ENCODE measurements at places on chromosomes 5 and 9.

DNA sequence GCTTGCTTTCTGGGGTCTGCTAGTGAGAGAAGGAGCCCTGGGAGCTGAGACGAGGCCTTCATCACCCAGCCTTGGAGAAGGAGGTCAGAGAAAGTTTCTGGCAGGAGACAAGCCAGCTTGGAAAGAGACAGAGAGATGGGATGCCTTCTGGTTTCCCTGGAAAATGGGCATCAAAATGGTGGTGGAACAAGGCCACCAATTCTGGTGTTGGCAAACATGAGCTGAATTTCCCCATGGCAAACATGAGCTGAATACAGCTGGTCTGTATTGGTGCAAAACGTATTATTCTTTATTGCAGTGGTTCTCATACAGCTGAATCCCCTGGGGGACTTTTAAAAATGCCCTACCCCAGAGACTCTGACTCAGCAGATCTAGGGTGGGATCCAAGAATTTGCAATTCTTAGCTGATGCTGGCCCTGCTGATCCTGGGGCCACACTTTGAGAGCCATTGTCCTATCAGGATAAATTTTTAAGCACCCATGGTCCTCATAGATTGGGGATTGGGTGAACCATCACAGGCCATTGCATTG is 39.1 kb upstream of the S1PR3 start:
- no peak overlapping the region for H3K4me3 ChIP-seq
- H3K4me1 ChIP-seq, result no peaks in the 10 kb centered on the region
- H3K36me3 ChIP-seq, result no peaks in the 10 kb centered on the region
- no peak for DNase-seq

DNA sequence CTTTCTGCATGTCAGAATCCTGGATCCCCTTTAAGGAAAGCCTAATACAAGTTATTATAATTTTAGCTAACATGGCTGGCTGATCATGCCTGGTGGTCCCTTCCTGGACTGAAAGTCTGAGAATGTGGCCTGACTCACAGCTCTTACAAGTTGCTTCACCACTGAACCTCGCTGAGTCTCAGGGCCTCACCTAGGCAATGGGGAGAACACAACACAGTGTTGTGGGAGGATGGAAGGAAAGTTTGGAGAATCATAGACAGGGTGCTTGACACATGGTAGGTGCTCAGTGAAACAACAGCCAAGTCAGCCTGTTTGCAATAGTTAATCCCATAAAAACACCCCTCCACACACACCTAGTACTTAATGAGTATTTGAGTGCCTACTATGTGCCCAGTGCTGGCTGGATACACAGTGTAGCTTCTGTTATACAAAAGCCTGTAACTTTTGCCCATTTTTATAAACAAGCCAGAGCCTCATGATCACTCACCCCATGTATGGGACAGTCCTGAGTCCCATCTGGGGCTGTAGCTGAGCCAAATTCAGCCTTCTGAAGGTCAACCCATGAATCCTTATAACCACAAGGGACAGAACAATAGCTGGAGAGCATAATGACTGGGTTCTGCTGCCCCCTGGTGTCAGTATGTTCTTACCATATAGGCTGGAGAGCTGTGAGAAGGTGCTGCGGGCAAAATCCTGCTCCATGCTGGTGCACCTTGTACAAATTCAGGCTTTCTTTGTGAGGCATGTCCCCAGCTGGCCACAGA is 3.9 kb downstream of the ACSL6 start:
- no peak overlapping the region for H3K4me3 ChIP-seq
- peaks cover 3% of the 10 kb centered on the region for H3K27me3 ChIP-seq
- peaks cover 19% of the 10 kb centered on the region for H3K4me1 ChIP-seq
- no peak overlapping the region for H3K27ac ChIP-seq
- H3K36me3 ChIP-seq, result no peaks in the 10 kb centered on the region

DNA sequence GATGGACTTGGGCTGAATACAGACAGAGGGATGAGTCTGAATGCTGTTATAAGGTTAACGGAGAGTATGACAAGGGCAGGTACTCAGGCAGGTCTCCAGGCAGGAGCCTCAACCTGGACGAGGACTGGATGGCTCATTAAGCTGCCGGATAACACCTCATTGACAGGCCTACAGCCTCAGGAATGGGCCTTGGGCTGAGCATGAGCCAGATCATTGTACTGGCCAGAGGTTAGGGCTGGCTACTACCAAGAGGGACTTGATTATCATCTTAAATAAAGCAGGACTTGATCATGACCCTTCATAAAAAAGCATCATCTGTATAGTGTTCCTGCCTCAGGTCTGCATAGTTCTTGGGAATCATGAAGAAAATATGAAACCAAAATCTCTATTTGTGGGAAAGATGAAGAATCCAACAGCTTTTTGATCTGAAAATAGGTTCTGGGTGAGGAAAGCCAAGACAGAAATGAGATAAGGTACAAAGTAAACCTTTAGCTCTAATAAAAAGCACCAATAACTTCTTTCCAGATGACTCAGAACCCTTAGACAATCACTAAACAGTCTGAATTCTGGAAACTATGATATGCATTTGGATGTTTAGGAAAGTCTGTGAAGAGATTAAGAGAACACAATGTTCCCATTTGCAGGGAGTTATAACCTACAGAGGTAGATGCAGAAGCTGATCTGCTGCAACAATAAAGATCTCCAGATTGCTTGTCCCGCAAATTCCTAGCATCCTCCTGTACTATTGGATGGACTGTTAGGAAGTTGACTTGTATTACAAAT is 343.1 kb downstream of the CTNND2 start:
- no peaks in the 10 kb centered on the region for H3K27me3 ChIP-seq
- no peak overlapping the region for H3K27ac ChIP-seq
- no peaks in the 10 kb centered on the region for H3K36me3 ChIP-seq
- H3K4me3 ChIP-seq, result no peak overlapping the region
- H3K4me1 ChIP-seq, result no peaks in the 10 kb centered on the region

- no peaks in the 10 kb centered on the region for H3K27me3 ChIP-seq
- H3K4me1 ChIP-seq, result no peaks in the 10 kb centered on the region
- no peak overlapping the region for H3K4me3 ChIP-seq
These were observed 133.4 kb downstream of the SLC12A2 start for GRCh38 chr5:128216860-128217531.

- no peak for DNase-seq
- H3K4me3 ChIP-seq, result no peak overlapping the region
- H3K27ac ChIP-seq, result no peak overlapping the region
- no peaks in the 10 kb centered on the region for H3K27me3 ChIP-seq
- no peaks in the 10 kb centered on the region for H3K4me1 ChIP-seq
These were observed 32.6 kb upstream of the TMEM250 start for GRCh38 chr9:136151214-136151804.

- H3K4me3 ChIP-seq, result no peak overlapping the region
- no peaks in the 10 kb centered on the region for H3K36me3 ChIP-seq
- H3K27ac ChIP-seq, result no peak overlapping the region
These were observed 67.9 kb upstream of the ADAMTS2 start for GRCh38 chr5:179413086-179413690.

GRCh38 chr9:69120380-69121154 is 53.5 kb upstream of the TJP2 start:
- no peaks in the 10 kb centered on the region for H3K36me3 ChIP-seq
- H3K27ac ChIP-seq, result no peak overlapping the region
- H3K27me3 ChIP-seq, result no peaks in the 10 kb centered on the region
- DNase-seq, result no peak

DNA sequence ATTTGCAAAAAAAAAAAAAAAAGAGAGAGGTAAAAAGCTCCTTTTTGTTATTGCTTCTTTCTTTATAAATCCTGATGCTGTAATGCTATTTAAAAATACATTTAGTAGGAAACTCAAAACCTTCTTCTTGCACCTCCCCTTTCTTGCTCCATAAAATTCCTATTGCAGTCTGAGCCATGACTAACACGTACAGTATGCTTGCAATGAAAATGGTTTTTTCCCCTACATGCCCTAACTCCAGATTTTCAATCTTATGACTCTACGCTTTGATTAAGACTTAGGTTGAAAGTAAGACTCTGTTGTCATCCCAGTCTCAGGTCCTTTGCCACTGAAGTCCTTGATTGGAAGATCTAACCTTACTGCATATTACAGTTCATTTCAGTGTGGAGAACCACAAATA is 23.9 kb downstream of the FGF10 start:
- H3K4me3 ChIP-seq, result no peak overlapping the region
- DNase-seq, result no peak
- no peaks in the 10 kb centered on the region for H3K4me1 ChIP-seq
- no peaks in the 10 kb centered on the region for H3K27me3 ChIP-seq
- no peak overlapping the region for H3K27ac ChIP-seq

DNA sequence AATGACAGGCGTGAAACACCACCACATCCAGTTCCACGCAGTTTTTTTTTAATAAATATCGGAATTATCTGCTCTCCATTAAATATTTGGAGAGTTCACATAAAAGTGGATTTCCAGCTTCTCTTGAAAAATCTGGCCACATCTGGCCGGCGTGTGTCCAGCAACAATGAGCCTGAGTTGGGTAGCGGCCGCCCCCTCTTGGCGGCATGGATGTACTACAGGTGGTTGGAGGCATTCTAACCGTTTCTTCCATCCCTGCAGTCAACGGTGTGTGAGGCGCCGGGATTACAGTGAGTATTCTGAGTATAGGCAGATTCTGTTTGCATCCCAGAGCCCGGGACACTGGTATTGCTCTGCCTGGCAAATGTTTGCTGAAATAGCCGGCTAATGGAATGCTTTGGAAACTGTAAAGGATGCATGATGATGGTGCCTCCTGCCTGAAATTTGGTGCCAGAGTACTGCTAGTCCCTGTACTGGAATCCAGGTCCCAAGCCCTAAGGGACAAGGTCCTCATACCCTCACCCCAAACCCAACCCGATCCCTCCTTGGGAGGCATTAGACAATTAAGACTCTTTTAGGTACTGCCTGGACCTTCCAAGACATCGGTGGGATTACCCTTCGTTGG is 13.6 kb upstream of the GM2A start:
- H3K36me3 ChIP-seq, result no peaks in the 10 kb centered on the region
- DNase-seq, result peak; percentile 59
- no peak overlapping the region for H3K4me3 ChIP-seq
- H3K27ac ChIP-seq, result no peak overlapping the region

- H3K4me1 ChIP-seq, result no peaks in the 10 kb centered on the region
- no peak overlapping the region for H3K4me3 ChIP-seq
- H3K27ac ChIP-seq, result no peak overlapping the region
- no peaks in the 10 kb centered on the region for H3K27me3 ChIP-seq
These were observed 1203.4 kb downstream of the MAT2B start for GRCh38 chr5:164708831-164709230.

- no peaks in the 10 kb centered on the region for H3K27me3 ChIP-seq
- no peaks in the 10 kb centered on the region for H3K36me3 ChIP-seq
- no peak overlapping the region for H3K4me3 ChIP-seq
- no peak overlapping the region for H3K27ac ChIP-seq
- H3K4me1 ChIP-seq, result no peaks in the 10 kb centered on the region
These were observed 1143.6 kb upstream of the WWC1 start for GRCh38 chr5:167147879-167148278.

- no peak overlapping the region for H3K27ac ChIP-seq
- no peak overlapping the region for H3K4me3 ChIP-seq
- no peaks in the 10 kb centered on the region for H3K36me3 ChIP-seq
- no peaks in the 10 kb centered on the region for H3K27me3 ChIP-seq
- no peak for DNase-seq
- no peaks in the 10 kb centered on the region for H3K4me1 ChIP-seq
These were observed 24.8 kb downstream of the P4HA2 start for GRCh38 chr5:132202711-132203463.

- H3K27me3 ChIP-seq, result no peaks in the 10 kb centered on the region
- no peak overlapping the region for H3K4me3 ChIP-seq
- H3K4me1 ChIP-seq, result no peaks in the 10 kb centered on the region
- no peaks in the 10 kb centered on the region for H3K36me3 ChIP-seq
These were observed 20.8 kb downstream of the NKD2 start for GRCh38 chr5:1029282-1029944.

Measured in CD8-positive, alpha-beta memory T cell (primary cell).